Stimulated activated CD4-positive, alpha-beta T cell treated with anti-CD3 and anti-CD28 coated beads, Interleukin-15, amount 100 ng/mL, for 48 hours (primary cell): ENCODE measurements at places on chromosomes 1 and 21.
A peak's percentile ranks its signal among the peaks of the same experiment; 100 is the strongest.

DNA sequence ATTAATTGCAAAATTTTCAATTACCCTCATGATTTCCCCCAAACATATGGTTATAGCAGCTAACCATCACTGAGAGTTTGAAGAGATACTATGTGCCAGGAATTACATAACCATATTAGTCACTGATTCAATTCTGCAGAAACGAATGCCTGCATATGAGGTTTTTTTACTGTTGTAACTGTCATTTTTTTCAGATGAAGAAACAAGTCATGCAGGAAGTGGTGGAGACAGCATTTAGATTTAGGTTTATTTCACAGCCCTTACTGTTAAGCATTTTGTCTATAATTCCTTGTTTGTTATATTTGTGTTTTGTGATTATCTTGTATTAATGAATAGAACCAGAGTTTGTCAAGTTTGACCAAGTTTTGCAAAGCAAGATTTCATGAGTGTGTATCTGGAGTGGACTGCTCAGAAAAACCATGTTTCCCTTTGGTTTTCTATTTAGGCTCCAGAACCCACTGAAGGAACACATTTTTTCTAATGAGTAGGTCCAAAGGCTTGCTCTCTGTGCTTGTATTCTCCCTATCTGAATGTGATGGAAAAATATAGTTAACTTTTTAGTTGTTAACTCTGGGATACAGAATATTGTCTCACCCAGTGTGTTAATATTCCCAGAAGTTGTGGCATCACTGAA lies 308.5 kb upstream of the ADAMTS5 start:
- no peak for DNase-seq

GRCh38 chr1:112445596-112445995 lies 49.6 kb downstream of the CTTNBP2NL start:
- DNase-seq = no peak

- DNase-seq = no peak
Observed at GRCh38 chr1:88876573-88877365, 14.6 kb downstream of the GTF2B start.

GRCh38 chr1:64171797-64172281 lies 31.6 kb upstream of the UBE2U start:
- no peak for DNase-seq

DNA sequence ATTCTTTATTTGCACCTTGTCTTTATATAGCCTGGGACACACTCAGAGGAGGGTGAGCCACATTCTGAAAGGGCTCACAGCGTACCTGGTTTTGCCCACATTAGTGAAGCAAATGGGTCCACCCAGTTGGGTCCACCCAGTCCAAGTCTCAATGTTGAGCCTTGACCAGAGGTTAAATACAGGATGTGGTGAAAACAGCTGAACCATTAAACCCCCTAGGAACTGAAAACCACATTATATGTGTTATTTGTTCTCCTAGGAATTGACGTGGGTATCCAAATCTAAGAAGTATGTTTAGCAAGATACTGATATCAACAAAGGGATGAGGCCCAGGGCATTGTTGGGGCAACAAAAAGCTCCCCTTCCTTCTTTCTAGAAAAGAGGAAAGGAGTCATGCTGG lies 83.8 kb downstream of the SETD4 start:
- no peak for DNase-seq

GRCh38 chr1:29264773-29265389 lies 28.6 kb downstream of the PTPRU start:
- DNase-seq = no peak

DNA sequence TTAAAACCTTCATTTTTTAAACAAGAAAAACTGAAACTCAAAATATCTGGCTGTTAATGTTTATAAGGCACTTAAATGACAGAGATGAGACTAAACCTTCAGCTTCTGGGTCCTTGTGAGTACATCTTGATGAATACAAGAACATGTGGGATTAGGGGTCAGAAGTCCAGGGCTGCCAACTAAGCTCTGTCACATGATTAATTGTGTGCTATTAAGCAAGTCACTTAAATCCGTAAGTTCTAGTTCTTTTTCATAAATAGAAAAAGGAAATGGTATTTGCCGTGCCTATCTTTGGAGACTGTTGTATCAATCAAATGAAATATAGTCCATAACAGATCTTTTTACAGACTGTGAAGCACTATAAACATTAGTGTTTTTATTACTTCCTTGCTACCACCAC lies 43.2 kb upstream of the KCTD3 start:
- no peak for DNase-seq

DNA sequence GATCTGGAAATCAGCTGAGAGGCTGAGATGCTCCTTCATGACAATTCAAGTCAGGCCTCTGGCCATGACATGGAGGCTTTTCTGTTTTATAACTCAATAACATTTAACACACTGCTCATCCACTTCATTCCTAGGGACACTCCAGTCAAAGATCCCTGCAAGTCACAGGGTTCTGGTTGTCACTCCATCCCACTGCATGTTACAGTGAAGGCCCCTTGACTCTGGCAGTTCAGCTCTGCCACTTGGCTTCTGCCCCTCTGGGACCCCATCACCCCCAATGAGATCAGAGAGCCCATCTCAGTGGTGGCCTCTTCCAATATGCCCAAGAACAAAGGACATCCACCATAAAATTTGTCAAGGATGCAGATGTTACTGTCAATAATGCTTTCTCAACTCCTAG lies 10.0 kb upstream of the FAM110D start:
- no peak for DNase-seq

DNA sequence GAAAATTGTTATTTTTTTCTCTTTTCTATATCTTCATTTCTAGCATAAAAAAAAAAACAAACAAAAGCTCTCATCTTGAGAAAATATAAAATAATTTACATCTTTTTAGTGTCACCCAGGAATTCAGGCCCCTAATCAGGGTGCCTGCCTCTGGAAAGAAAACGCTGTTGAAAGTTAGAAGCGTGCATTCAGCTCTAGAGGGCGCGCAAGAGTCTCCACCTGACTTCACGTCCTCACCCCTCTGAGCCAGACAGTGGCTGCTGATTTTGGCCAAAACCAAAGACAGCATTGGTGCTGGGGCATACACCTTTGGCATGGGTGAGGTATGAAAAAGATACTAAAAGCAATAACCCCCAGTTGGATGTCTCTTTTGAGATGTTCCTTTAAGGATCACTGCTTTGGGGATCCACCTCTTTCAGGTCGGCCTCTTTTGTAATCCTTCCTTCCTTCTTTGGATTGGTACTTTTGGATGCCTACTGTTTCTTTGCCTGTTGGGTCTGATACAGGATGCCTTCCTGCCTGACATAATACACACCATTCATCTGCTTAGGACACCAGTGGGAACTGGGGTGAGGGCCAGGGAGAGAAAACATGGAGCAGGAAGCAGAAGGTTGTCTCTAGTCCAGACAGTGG lies 77.6 kb upstream of the CHRM3 start:
- no peak for DNase-seq

GRCh38 chr1:150152772-150153456 lies 3.2 kb downstream of the PLEKHO1 start:
- no peak for DNase-seq

- DNase-seq = no peak
Observed at GRCh38 chr1:227940791-227941241, 6.9 kb downstream of the WNT9A start.

DNA sequence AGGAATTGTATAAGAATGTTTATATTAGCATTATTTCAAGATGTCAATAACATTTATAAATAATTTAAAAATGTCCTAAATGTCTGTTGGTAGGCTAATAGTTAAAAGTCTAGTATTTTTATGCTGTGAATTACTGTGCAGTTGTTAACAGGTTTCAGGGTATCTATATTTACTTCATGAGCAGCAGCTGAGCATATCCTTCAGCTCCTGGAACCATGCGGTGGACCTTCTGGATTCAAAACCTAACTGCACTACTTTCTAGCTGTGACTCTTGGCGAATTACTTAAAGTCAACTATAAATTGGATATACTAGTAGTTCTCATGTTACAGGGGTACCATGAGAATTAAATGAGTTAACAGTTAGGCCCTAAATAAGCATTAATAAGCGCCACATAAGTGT lies 3.7 kb downstream of the CEP350 start:
- DNase-seq = no peak

DNA sequence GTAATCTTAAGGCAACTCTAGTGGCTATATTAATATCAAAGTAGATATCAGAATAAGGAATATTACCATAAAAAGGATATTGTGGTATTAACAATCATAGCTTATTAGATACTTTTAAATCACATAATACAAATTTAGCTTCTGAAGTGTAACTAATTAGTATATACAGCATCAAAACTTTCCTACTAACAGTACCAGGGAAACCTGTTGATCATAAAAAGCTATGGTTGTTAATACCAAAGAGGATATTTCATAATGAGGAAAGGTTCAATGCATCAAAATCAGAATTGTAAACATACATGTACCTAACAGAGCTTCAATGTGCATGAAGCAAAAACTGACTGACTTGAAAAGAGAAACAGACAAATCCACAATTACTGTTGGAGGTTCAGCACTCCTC lies 24.1 kb downstream of the ADSS2 start:
- no peak for DNase-seq

GRCh38 chr1:183247484-183247883 lies 61.4 kb downstream of the LAMC2 start:
- DNase-seq = no peak

- no peak for DNase-seq
Observed at GRCh38 chr1:195278644-195279043, 1329.6 kb downstream of the KCNT2 start.

DNA sequence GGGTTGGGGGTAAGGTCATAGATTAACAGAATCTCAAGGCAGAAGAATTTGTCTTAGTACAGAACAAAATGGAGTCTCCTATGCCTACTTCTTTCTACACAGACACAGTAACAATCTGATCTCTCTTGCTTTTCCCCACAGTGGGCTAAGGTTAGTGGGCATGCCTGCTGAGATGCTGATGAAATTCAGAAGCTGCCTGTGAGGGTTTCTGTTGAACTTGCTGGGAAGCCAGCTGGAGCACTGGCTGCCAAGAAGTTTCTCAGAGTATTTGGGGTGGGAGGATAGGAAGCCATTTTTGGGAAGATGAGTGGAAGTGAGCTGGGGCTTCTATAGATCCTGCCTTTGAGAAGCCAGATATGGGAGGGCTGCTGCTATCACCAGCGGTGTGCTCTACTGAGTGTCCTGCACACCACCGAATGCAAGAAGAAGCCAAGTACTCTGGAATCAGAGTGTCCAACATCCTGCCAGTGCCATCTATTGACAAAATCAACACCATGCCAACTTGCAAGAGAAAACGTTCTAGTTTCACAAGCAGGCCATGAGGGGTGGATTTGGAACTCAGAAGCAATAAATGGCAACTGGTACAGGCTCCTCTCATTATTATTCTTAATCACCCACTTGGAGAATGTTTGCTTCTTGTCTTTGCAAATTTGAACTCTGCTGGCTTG lies 102.7 kb downstream of the PTPRU start:
- no peak for DNase-seq

DNA sequence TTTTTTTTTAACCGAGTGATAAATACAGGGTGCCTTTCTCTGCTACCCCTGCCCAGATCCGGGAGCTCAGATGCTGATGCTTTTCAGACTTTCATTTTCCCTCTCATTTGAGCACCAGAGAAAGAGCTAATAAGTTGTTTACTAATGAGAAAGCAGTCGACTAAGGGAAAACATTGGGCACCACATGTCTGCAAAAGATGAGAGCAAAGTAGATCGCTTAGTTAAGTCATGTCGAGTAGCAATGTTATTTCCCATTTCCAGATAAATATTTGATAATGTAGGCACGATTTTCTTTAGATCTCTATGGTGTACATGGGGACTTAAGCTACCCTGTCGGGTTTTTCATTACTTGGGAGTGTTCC lies 1.2 kb downstream of the PKN2 start:
- DNase-seq = no peak

GRCh38 chr1:41496080-41497055 lies 11.9 kb upstream of the EDN2 start:
- peak; percentile 24 for DNase-seq

DNA sequence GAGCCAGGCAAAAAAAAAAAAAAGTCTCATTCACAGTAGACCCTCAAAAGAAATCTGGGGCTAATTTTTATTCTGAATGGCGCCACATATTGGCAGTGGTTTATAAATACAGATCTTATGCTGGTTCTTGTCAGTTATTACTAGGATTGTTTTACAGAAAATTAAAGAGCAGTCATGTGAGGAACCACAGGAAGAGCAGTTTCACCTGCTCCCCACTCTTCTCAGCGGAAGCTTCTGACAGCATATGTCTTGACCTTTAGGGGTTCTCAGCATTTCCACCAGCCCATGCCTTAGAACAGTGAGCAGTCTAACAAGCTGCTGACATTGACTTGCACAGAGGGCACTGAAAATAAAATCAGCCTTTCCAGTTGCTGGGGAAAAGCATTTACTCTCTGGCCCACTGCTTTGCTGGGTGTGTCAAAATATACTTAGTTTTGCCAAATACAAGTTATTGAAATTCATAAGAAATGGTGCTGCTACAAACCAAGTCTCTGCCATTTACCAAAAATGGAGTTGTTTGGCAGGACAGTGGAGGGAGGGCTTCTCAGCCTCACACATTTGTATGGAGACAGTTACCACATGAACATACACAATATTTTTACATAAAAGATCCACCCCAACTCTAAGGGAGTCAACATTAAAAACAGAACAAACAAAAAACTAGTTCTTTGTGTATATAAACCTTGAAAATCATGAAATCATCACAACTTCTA lies 144.2 kb downstream of the SYT2 start:
- no peak for DNase-seq

- no peak for DNase-seq
Observed at GRCh38 chr1:69425871-69426270, 141.9 kb upstream of the LRRC7 start.

DNA sequence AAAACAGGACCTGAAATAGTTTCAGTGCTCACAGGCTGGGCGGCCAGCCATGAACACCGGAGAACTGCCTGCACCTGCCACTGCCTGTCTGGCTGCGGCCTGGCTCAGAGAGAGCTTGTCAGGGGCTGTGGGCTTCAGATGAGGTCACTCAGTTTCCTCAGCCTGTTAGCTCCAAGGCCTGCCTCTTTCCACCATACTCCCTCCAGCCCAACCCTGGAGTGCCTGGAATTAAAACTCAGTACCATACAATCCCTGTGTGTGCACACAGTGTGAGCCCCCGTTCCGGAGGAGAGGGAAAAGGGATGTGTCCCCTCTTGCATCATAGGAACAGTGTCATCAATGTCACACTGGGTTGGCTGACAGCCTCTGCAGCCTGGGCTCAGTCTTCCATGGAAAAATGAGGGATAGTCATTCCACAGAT lies 16.2 kb downstream of the CACNA1S start:
- DNase-seq = no peak

DNA sequence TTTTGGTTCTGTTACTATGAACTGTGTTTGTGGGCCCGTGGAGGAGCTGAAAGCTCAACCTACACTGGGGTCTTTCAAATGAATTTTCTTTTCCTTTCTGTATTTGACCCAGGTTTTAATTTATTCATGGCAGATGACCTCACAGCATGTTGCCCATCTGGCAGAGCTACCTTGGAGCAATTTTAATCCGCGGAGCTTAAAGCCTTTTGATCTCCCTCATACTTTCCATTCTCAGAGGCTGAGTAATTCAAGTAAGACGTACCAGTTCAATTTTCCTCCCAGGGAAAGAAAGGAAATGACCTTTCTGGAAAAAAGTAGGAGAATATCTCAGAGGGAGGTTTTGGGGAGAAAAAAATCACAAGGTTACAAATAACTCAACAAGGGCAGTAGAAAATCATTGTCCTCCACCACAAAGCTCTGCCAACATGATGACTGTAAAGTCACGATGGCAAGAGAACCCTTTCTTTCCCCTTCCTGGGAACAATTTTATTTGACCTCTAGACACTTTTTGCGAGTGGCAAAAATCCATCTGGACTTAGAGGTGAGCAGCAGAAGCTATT lies 21.6 kb upstream of the PCP4 start:
- DNase-seq = no peak
